ENCODE measurements at places on chromosomes 13 and 19.

GRCh38 chr13:45092663-45093062 lies 27.6 kb upstream of the GTF2F2 start:
- no peak for DNase-seq

DNA sequence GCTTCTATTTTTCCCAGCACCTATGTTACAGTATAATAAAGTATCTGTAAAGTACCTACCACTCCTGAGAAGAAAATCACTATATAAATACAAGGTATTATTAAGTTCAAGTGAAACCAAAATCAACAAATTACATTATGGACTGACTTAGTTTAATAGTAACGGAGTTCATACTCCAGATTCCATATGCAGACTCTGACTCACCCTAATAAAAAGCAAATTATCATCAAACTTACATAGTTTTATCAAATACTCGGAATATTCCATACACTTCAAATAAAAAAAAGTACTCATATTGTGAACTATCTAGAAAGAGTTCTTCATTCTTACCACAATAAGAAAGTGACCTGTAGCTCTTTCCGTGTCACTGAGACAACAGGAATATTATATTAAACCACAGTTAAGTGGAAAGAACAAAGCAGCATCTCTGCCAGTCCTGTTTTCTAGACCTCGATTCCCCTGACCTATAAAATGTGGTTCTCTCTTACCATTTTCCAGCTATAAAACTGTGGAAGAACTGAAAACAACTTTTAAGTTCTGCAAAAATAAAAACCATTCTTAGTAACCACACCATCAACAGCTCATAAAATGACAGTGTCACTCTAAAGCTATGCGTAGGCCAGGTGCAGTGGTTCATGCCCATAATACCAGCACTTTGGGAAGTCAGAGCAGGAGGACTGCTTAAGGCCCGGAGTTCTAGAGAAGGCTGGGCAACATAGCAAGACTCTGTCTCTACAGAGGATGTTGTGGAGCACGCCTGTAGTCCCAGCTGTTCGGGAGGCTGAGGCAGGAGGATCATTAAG lies 42.6 kb downstream of the USP12 start:
- no peak for DNase-seq

- DNase-seq: no peak
These were observed 15.8 kb upstream of the MICU2 start for GRCh38 chr13:21619633-21620220.

DNA sequence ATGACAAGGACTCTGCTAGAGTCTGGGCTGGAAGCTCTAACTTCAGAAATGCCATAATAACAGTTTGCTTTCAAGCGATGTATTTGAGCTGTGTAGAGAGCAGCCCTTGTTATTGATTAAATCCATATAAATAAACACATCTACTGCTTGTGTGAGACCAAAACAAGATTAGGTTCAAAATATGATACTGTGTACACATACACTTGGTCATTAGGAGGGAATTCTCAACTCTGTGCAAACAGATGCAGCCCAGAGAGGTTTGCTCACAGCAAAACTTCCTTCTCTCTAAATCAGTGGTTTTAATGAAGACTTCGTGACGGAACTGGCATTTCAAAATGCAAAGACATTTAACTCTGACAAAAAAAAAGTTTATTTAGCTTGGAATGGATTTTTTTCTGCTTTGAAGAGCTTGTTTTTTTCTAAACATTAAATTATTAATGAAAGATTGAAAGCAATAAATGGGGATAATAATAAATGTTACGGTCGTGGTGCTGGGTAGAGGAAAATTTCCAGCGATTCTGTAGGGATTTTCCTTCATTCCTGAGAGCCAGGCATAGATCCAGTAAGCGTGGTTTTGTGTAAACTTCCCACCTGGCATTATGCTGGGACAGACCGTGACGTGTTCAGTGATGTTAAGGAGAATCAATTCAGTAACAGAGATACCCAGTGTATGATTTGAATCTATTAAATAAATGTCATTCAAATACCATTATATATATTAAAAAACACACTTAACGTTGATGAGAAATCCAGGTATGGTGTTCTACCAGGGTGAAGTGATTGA lies 213.7 kb downstream of the TEX29 start:
- no peak for DNase-seq

DNA sequence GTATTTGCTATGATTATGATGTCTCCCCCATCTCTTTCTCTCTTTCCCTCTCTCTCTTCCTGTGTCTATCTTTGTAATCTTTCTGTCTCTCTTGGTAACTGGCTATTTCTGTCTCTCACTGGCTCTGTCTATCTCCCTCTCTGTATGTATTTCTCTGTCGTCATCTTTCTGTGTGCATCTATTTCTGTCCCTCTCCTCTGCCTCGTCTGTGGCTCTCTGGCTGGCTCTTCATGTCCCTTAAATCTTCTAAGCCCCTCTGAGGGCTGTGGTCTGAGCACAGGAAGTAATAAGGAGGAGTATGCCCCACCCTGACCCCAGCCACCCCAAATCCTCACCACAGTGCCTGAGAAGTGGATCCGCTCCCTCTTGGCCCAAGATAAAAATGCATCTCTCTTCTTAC lies 104.4 kb downstream of the DNAJC15 start:
- no peak for DNase-seq

DNA sequence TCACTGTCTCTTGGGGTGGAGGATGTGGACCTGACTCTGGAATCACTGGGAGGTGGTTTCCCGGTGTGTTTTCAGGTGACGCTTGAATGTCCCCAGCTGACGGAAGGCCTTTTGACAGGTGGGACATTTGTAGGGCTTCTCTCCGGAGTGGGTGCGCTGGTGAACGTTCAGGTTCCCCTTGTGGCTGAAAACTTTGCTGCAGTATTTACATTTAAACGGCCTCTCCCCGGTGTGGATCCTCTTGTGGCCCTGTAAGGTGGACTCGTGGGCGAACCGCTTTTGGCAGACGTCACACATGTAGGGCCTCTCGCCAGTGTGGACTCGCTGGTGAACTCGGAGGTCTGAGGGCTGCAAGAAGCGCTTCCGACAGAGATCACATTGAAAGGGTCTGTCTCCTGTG lies 7.8 kb downstream of the ZSCAN5B start:
- no peak for DNase-seq

- no peak for DNase-seq
These were observed 16.8 kb upstream of the NMRK2 start for GRCh38 chr19:3916033-3916432.

GRCh38 chr13:112732679-112733078 lies 42.8 kb downstream of the ATP11A start:
- DNase-seq: no peak

GRCh38 chr19:2033115-2033824 lies 17.8 kb upstream of the BTBD2 start:
- no peak for DNase-seq
